ENCODE measurements at places on chromosomes 5 and 9.

GRCh38 chr5:181041043-181041442 lies 977 bp downstream of the BTNL9 start:
- no peak for DNase-seq

GRCh38 chr5:36875790-36876298 lies 725 bp upstream of the NIPBL start:
- peak; percentile 87 for DNase-seq

DNA sequence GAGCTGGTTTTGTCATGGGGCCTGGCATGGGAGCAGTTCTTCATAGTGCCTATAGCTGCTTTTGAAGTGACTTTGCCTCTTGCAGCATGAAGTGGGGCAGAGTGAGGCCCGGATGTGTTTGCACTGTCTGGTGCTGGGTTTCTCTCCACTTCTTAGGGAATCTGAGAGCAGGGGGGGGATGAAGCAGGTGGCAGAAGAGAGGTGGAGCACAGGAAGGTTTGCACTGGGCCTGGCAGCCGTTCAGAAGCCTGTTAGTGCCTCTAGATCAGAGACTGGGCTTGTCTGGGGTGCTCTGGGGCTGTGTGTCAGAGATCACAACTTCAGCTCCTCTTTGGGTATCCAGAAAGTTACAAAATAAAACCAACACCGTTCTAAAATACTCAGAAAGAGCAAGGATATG lies 18.4 kb downstream of the USP20 start:
- DNase-seq, result no peak

GRCh38 chr5:55510523-55510880 lies 24.3 kb downstream of the PLPP1 start:
- no peak for DNase-seq

- no peak for DNase-seq
These were observed 30.1 kb upstream of the SNX24 start for GRCh38 chr5:122815218-122815767.

All from NCI-H774 (cell line).